ENCODE measurements at places on chromosomes 7 and 10. TPM values are rescaled to one million over a fixed set of nuclear protein-coding genes. Genes with fewer than 3 reads are reported as not detected.

- DNase-seq: no peak
Measured at GRCh38 chr7:141709749-141710148, 1.6 kb downstream of the WEE2 start.

DNA sequence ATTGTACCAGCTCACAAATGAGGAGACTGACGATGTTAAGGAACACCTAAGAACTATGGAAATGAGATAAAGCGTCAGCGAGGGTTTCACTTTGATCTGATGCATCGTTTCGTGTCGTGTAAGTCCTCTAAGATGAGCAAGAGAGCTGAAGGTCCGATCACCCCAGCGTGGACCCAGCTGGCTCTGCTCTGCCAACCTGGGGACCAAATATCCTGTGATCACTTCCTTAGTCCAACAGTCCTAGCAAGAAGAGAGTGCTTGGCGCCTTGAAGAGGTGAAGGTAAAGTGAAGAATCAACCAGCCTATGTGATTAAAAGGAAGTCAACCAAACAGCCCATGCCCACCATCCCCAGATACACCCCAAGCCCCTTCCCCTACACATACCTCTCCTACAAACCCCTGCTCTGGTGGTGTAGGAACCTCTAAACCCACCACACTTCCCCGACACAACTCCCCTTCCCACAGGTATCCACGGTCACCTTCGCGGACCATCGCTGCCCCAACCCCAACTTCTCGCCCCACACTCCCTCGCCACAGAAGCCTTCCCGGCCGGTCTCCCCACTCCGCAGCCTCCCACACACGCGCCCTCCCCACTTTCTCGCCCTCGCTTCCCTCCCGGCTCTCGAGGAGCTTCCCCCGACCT is 722 bp downstream of the UPF2 start:
- peak; percentile 80 for DNase-seq

DNA sequence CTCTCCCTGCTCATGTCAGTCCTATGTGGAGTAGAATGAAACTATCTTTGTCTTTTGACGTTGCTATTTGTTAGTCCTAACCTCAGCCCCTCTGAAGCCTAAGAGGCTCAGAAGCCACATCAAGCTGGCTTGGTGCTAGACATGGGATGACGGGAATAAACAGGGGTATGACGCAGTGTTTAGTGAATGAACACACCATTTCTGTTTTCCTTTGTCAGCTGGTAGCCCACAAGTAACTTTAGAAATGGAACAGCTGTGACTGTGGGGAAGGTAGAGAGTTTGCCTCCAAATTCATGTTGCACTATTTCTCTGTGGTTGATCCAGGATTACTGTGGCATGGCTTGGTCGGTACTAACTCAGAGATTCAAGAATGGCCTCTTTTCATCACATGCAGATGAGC is 31.3 kb downstream of the COX15 start:
- no peak for DNase-seq

DNA sequence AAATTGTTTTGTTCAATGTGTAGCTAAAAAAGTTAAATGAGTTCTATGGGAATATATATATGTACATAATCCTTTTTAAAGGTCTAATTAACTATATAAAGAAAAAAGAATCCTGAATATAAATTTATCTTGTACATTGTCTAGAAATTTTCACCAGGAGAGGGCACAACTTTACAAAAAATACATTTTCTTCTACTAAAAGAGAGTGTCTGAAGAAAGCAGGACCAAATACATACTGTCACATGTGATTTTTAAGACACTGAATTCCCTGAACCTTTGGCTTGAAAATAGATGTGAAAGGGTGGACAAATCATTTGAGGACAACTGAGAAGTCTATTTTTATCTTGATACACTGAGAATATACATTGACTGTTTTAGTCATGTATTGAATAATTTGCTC is 204.3 kb downstream of the DGKB start:
- no peak for DNase-seq

CNTNAP2 gene
- not detected for total RNA-seq
